Hematopoietic multipotent progenitor cell treated with erythropoietin and hydrocortisone succinate and interleukin-3 and kit ligand, for 6 days (in vitro differentiated cells): ENCODE measurements at places on chromosomes 5 and 9.

- no peak for DNase-seq
Observed at GRCh38 chr5:142290577-142291299, 34.1 kb downstream of the SPRY4 start.

GRCh38 chr9:9920425-9921060 is 692.3 kb downstream of the PTPRD start:
- DNase-seq = peak; percentile 30

DNA sequence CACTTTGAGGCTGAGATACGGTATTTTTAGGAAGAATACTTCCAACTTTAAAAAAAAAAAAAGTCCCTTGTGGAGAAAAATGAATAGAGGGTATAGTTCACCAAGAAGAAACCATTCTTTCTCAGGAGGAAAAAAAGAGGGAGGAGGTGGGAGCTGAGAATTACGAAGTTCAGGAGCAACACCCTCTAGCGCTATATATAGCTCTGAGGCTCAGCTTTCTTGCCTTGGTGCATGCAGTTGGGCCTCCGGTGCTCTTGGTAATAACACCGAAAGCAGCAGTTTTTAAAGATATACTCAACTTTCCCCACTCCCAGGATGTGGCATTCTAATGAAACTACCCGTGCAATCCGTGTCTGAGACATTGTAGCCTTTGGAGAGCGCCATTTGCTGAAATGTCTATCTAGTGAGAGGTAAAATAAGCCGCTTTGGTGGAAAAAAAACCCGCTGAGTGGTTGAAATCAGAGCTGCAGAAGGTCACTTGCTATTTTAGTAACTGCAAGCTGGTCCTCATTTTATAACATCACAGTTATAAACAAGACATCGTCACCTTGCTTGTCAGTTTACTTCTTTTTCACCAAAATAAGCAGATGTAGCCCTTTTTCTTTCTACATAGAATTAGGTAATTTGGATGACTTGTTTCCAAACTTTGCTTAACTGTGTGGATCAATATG is 156.4 kb downstream of the RORB start:
- DNase-seq = no peak

DNA sequence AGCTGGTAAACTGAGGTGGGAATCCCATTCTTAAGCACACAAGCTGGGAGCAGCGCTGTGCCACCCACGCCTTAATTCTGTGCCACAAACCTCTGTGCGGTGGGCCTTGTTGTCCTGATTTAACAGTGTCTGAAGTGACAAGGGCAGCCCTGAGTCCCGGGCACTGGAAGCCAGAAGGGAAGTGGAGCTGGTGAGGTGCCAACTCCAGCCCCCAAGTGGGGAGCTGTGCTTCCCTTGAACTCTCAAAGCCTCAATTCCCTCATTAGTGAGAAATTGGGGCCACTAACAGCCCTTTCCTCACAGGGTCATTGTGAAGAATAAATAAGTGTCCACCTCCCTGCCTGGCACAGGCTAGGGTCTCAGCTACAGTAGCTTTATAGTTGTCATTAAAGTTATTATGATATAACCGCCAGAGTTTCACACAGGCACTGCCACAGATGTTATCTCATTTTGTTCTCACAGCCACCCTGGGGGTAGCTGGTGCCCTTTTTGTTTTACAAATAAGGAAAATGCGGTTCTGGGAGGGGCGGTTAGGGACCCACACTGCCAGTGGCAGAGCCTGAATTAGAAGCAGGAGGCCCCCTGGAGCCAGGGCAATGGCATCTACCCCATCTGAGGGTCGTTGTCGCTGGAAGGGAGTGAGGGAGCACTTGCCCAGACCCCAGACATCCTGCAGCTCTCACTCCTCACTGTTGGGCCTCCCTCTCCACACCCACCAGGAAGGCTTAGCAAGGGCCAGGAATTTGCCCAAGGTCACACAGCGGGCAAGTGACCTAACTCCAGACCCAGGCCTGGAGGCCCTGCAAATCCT is 2.1 kb upstream of the TLX3 start:
- peak; percentile 51 for DNase-seq

GRCh38 chr9:69888856-69889585 is 68.4 kb downstream of the CFAP95 start:
- DNase-seq = no peak

DNA sequence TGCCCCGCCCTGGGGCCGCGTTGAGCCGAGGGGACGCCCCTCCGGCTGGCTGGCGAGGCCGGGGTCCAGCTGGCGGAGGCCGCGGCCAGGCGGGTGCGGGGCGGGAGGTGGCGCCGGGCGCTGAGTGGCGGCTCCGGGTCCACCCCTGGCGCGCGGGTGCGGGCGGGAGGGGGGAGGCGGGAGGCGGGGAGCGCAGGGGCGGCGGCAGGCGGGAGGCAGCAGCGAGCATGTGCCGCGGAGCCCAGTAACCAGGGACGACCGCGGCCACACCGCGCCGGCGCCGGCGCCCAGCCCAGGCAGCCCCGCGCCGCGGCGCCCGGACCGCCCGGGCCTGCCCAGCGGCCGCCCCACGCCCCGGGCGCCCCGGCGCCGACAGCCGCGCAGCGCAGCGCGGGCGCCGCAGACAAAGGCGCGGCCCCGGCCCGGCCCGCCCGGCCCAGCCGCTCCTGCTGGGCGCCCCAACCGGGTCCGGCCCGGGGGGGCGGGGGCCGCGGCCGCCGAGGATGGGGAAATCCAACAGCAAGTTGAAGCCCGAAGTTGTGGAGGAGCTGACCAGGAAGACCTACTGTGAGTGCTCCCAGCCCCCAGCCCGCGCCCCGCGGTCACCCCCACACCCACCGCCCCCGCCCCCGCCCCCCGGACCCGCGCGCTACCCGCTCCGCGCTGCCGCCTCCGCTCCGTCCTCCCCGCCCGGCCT is at the start of gene NCS1:
NCS1 (plus strand) TSS at position 244 of the 697 bp plus-strand sequence; CDS start at position 504, 260 bp downstream.
- peak; percentile 80 for DNase-seq

- DNase-seq = no peak
Observed at GRCh38 chr9:69137311-69137710, 36.8 kb upstream of the TJP2 start.

GRCh38 chr9:71108937-71109336 is 12.5 kb downstream of the TRPM3 start:
- no peak for DNase-seq
